ENCODE measurements at places on chromosomes 16 and 17.

DNA sequence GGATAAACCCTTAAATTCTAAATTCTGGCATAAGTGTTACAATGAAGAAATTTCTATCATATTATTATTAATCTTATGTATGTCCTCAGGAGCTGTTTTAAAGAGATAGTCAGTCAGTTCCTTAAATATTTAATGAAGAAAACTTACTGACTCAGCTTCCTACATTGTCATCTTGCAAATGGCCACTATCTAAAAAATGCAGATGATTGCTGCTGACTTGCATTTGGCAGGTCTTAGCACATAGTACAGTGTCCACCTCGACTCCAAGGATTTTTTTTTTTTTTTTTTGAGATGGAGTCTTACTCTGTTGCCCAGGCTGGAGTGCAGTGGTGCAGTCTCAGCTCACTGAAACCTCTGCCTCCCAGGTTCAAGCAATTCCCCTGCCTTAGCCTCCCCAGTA lies 55.1 kb upstream of the CORO6 start:
- DNase-seq, result no peak

GRCh38 chr16:55264949-55265348 lies 59.1 kb upstream of the IRX6 start:
- no peak for DNase-seq

DNA sequence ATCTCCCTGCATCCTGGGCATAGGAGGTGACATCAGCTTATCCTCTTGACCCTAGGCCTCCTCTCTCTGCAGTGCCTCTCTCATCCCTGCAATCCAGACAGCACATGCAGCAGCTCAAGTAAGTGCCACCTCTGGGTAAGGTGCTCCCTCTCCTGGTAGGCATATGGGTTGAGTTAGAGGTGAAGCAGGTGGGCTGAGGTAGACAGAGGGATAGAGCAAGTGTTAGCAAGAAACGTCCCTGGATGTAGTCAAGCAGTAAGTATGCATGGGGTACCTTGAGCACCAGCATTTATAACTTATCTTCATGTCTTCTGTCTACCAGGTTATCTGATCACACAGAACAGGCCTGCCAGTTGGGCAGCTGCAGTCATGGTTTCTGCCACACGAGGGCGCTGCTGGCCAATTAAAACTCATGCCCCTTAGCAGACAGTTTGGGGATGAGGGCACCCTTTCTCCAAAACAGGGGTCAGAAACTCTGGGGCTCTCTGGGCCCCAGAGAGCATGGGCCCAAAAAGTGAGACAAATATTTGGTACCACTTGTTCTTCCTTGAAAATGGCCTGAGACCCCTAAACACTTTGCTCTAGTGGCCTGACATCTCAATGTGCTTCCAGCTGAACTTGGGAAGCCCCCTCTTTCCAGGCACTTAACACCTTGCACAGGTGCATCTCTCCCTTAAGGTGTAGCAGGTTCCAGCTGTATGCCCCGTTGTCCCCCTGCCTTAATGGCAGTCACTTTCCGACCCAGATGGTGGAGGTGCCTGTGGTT lies 59.8 kb downstream of the NEUROD2 start:
- DNase-seq, result peak; percentile 67

DNA sequence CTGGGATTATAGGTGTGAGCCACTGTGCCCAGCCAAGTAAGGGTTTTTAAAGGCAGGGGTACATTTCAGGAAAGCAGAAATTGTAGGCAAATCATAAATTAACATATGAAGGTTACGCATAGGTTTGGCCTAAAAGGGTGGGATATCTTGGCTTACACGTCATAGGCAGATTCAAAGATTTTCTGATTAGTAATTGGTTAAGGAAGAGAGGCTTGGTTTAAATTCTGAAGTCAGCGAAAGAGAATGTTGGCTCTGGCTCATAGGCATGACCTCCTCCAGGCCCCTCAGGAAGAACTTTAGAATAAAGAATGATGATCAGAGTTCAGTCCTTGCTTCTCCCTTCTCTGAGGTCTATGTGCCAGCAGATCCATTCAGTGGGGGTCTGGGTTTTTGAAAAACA lies 124.8 kb upstream of the RBBP6 start:
- no peak for DNase-seq

GRCh38 chr16:67649494-67649931 lies 4.6 kb downstream of the CARMIL2 start:
- no peak for DNase-seq

Measured in stimulated activated CD4-positive, alpha-beta T cell treated with anti-CD3 and anti-CD28 coated beads, Interleukin-1b, Interleukin-23, amount 100 ng/mL, for 1 hour (primary cell).